Activated T-cell treated with anti-CD3 and anti-CD28 coated beads, Interleukin-2, amount 50 U/mL, for 48 hours (primary cell): ENCODE measurements at places on chromosomes 6 and 20.

- peak; percentile 54 for DNase-seq
Measured at GRCh38 chr6:148835920-148836441, 89.2 kb downstream of the UST start.

DNA sequence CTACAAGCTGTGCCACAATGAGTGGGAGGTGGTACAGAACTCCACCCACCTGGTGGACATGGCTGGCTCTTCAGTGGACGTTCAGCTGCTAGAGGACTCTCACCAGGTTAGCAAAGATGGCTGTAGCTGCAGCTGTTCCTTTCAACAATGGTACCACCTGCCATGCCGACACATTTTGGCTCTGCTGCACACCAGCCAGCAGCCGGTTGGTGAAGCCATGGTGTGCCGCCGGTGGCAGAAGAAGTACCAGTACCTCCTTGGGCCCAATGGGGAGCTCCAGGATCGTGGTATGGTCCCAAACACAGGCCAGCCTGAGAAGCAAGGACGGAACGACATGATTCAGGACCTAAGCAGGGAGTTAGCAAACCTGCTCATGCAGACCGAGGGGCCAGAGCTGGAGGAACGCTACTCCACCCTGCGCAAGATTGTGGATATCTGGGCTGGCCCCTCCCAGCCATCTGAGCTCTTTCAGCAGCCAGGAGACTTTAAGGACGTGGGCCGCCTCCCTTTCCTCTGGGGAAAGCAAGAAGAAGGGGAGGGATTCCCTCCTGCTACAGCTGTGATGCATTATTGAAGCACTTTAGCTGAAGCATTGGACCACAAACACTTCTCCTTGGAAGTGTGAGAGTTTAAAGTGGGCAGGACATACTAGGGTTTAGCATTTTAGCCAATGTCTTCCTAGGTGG, 2.8 kb upstream of the ZSWIM1 start:
- DNase-seq, result no peak

DNA sequence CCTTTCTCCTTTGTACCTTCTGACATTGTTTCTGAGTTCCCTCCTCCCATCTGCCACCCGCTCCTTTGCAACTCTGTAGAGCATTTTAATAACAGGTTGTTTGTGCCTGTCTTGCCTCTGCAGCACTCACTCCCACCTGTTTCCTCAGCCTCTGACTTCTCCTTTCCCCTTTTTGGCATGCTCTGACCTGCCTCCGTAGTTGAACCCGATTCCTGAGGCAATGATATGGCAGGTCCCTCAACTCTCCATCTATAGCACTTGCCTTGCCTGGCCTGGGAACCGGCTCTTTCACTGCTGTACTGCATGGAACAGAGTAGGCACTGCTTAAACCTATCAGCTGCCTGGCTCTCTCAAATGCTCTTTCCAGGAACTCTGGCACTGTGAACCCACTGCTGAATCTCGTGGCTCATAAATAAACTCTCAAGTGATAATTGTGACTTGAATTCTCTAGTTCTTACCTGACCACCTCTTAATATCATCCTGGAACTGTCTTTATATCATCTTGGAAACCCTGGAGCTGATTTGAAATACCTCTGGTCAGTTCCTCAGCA, 50.3 kb downstream of the UTRN start:
- DNase-seq, result no peak

DNA sequence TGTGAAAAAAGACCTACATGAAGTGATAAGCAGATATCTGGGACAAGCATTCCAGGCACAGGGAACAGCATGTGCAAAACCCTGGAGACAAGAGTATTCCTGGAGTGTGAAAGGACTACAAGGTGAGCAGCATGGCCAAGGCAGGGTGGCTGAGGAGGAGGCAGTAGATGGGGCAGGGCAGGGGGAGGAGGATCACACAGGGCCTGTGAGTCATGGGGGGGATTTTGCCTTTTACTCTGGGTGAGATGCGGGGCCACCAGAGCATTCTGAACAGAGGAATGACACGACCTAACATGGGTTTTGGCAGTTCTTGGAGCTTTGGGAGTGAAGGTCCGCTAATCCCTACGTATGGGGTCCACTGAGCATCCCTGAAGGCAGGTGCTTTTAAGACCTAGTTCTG, 69.8 kb upstream of the CCN6 start:
- no peak for DNase-seq

GRCh38 chr6:108587258-108588059, 26.7 kb downstream of the FOXO3 start:
- no peak for DNase-seq

DNA sequence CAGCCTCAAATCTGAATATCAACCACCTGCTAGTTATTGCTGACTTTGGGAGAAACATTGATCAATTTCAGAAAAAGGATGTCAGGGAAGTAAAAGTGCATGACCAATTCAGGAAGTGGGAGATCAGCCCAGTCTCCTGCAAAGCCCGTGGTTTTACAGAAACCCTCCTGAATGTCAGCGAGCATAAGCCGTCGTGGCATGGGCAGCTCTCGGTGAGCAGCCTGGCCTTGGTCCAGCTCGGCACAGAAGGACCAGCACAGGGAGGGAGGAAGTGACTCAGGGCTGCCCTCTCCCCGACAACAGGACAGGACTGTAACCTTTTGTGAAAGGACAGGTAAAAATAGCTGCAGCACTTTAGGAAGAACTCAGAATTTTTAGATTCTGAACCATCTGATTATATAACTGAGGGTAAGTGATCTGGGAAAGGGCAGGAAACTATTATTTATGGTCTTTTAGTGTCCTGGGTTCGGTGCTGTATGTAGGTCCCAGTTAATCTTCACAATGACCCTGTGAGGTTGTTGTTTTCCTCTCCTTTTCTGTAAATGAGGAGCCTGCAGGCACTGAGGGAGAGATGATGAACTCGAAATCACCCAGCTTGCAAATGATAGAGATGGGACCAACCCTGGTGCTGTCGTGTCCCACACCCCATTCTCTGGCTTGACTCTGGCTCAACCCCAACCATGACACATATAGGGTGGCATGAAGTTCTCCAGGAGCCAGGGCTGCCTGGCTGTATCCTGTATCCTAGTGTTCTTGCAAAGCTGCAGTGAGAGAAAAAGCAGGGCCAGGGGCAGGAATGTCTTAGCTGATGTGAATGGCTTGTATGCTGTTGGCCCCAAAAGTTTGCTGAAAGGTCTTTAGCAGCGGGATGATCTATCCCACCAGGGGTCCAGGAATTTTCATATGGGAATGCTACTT, 37.6 kb downstream of the NRN1 start:
- no peak for DNase-seq

- no peak for DNase-seq
Measured at GRCh38 chr20:11271319-11271718, 597.5 kb upstream of the JAG1 start.

DNA sequence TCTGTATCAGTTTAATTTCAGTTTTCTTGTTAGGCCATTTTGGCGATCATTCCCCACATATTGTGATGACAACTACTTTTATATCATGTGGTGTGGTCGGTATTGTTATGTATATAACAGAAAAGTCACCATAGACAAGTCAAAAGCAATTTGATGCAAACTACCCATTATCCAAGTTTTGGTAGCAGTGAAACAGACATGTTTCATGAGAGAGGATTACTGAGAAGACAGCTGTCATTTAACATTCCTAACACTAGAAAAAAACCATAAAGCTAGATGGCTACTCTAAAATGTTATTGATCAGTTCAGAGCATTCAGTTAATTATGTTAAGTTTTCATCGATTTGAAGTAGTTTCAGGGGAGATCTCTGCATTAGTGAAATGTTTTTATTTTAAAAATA, 462.1 kb upstream of the SOX4 start:
- no peak for DNase-seq
